ENCODE measurements at places on chromosomes 11 and 22.

GRCh38 chr11:130055617-130056016 is 14.1 kb upstream of the APLP2 start:
- no peak for DNase-seq

- DNase-seq = no peak
Measured at GRCh38 chr11:70908223-70908622, 344.2 kb downstream of the SHANK2 start.

- DNase-seq = no peak
Measured at GRCh38 chr11:93694109-93694508, 32.6 kb downstream of the CEP295 start.

GRCh38 chr11:58024601-58025091 is 965 bp downstream of the OR9Q1 start:
- no peak for DNase-seq

DNA sequence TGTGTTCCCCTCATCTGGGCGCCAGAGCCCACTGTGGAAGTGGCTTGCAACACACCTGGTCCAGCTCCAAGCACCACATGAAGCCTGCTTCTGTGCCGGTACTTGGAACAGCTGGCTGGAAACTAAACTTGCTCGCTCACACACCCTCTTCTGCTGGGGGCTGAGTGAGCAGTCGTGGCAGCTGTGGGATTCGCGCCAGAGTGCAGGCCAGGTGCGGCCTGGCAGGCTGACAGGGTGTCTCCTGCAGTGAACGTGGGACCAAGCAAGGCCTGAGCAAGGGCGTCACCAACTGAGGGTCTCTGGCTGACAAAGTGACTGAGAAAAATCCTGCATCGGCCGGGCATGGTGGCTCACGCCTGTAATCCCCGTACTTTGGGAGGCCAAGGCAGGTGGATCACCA is 15.2 kb downstream of the SMC1B start:
- no peak for DNase-seq

GRCh38 chr11:79077702-79078330 is 363.0 kb downstream of the TENM4 start:
- no peak for DNase-seq

GRCh38 chr11:96151501-96151900 is 191.5 kb downstream of the MAML2 start:
- DNase-seq = no peak

- DNase-seq = no peak
Measured at GRCh38 chr11:132803436-132803835, 728.9 kb downstream of the OPCML start.

GRCh38 chr11:134606251-134606650 is 194.2 kb upstream of the B3GAT1 start:
- no peak for DNase-seq

DNA sequence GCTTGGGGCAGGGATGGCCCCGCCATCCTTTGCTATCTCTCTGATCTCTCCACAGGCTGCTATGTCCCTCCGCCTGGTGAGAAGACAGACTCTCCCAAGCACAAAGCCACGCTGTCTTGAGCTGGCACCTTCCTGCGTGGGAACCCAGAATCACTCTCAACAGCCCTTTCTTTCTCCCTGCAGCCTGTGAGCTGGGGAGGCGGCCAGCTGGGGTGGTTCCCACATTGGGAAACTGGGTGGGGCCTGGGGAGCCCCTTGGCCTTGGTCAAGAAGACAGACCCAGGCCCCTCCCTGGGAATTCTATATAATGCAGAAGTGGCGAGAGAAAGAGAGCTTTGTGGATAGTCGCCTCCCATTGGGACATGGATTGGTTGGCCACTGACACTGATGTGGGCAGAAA is 129.0 kb upstream of the TIMP3 start:
- DNase-seq = no peak

DNA sequence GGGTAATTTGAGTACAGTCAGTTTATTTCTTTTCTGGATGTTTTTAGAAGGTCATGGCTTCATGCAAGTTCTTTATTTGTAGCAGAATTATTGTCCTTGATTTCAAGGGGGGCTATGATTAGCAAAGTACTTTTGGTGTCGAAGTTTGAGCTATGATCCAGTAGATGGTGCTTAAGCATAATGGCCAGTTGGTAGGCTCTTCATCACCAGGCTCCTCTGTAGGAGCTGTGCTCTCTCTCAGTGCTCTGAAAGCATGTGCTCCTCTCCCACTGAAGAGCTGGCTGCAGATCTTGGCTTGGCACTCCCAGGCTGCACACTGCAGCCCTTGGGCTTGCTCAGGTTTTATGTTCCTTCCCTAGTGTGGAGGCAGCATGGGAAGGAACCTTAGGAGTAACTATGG is 852.7 kb downstream of the LUZP2 start:
- no peak for DNase-seq

- no peak for DNase-seq
Measured at GRCh38 chr11:19677381-19678080, 35.1 kb upstream of the NAV2 start.

GRCh38 chr22:22038178-22038880 is 55.7 kb upstream of the TOP3B start:
- no peak for DNase-seq

DNA sequence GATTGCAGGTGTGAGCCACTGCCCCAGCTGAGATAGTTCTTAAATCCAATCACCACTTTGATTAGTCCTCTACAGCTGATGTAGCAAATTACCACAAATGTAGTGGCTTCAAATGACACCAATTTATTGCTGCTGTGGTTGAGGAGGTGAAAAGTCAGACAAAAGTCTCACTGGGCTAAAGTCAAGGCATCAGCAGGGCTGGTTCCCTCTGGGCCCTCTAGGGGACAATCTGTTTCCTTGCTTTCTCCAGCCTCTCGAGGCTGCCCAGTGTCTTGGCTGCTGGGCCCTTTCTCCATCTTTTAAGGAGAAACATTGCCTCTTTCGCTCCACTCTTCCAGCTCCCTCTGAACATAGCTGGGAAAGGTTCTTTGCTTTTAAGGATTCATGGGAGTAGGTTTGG is 50.5 kb upstream of the SHANK2 start:
- no peak for DNase-seq

- no peak for DNase-seq
Measured at GRCh38 chr11:83970061-83970671, 684.0 kb upstream of the CCDC90B start.

GRCh38 chr22:27983361-27983791 is 64.3 kb upstream of the PITPNB start:
- DNase-seq = no peak

DNA sequence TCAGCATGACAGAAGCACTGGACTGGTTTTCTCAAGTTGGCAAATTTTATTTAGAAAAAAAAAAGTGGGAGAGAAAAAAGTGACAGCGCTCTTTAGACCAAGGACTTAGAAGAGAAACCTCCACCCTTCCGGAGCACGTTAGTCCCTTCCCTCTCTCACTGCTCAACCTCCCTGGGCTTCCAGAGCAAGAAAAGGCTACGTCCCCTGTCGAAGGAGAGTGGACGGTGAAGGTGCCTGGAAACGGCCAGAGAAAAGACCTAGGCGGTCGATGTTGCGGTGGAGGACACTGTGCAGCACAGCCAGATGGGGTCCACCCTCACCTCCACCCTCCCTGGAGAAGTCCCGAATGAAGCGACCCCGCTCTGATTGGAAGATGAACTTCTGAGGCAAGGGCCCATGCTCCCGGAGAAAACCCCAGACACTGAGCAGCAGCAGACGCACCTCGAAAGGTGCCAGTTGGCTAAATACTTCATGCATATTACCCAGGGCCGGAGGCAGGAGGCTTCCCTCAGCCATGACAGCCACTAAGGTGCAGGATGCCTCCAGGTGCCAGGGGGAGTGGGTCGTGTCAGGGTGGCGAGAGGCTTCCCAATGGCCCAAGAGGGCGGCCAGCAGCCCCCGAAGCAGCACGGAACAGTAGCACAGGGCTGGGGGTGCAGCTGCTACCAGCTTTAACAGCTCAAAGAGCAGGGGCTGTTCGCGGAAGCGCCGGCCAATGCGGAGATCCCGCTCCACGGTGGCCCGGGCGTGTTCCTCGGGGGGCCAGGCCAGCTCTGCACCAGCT is 604 bp upstream of the GANAB start:
- DNase-seq = no peak

GRCh38 chr11:22472306-22472705 is 134.1 kb downstream of the SLC17A6 start:
- DNase-seq = no peak

DNA sequence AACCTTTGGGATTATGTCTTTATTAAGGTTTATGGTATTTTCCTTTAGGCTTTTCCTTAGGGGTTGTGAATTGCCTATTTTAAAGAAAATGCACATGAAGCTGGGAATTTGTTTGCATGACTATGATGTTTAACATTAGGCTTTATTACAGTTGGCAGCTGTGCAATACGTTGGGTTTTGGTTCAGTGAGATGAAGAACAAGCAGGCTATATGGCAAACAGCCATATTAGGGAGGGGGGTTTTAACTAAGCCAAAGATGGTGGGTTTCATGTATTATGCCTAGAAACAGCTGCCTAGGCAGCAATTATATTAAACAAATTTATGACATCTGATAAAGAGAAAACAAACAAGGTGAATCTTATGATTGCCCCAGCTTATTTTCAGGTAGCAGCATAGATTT is 880.8 kb downstream of the FAM181B start:
- no peak for DNase-seq

- DNase-seq = no peak
Measured at GRCh38 chr11:116948391-116948790, 111.0 kb upstream of the APOA1 start.

DNA sequence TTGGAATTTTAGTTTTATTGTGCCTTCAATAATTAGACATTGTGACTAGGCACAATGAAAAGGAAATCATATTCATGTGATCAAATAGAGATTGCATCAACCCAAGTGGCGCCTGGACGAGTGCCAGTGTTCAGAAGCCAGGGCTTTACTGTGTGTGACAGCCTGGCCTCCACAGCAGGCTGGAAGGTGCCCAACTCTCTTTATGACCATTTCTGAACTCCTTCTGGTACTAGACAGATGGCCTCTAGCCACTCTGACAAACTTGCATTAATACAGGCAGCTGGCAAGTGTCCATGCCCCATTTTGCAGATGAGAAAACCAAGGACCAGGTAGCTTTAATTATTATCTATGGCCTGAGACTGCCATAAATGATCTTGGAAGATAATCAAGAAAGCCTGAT is 8.3 kb upstream of the POU2AF1 start:
- no peak for DNase-seq
